ENCODE measurements at places on chromosomes 1 and 21.

- DNase-seq, result no peak
These were observed 35.0 kb upstream of the THEM4 start for GRCh38 chr1:151944126-151944856.

- no peak for DNase-seq
These were observed 735 bp downstream of the NBL1 start for GRCh38 chr1:19644681-19645410.

DNA sequence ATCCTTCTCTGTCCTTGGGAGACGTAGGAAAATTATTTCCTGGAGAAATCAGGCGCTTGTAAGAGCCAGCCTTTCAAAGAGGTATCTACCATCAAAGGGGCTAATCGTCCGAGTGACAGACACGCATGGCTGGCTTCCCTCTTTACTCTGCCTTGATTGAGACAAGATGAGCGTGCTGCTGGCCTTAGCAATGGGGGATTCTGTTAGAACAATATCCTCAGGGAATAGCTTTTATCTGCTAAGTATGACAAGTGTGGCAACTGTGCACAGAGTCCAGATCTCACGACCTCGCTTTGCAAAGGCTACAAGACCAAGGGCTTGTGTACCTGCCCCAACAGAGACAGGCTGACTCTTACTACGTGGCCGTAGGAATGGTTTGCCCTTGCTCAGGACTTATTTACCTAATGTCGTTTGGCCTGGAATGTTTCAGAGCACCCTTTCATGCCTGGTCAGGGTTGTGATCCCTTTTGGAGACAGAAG is 417.1 kb downstream of the KIF26B start:
- no peak for DNase-seq

DNA sequence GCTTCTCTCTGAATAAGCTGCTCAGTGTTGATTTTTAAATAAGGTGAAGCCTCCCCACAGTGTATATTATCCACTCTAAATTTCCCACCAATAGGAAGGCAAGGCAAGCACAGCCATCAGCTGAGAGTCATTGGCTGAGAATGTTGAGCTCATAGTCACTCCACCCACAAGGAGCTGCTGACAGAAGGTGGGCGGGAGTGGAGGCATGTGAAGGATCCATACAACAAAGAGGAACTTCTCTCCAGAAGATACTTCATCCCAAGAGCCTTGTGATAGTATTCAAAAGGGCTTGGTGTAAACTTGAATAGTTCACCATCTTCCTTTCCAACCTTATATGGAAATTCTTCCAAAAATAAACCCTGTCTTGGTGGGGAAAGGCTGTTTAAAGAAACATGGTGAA is 42.8 kb downstream of the SAMD13 start:
- no peak for DNase-seq

DNA sequence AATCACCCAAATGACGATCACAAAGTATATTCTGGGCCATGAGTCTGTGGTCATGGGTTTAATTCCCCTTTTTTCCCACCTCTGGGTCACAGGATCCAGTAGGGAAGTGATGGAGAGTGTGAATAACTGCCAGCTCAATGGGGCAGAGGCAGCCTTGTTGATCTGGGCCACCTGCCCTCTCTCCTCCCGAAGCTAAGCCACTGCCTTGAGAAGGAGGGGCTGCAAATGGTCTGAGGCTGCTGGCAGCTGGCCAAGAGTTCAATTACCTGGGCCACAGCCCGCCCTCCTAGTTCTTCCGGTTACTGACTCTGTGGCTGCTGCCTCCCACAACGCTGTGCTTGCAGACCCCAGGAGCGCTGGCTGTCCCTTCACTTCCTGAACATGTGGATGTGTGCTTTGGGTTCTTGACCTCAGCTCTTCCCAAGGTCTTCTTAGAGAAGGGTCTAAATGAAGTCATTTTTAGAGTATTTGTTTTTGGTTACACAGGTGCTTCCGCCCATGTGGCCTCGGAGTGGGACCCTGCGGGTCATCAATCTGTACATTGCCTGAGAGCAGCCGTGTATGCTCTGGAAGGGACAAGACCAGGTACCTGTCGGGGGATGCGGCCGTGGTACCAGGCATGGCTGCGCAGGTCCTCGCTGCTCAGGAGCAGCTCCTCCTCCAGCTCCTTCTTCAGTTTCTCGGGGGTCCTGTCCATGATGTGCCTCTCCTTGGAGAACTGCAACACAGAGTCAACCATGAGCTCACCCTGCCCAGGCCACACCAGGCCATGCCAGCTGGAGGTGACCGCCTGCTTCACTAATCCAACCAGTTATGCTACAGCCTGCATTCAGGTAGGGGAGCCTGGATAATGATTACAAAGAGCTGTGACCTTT is 89.7 kb downstream of the BCAR3 start:
- DNase-seq, result no peak

- no peak for DNase-seq
These were observed 7.6 kb upstream of the RASAL2 start for GRCh38 chr1:178086294-178086693.

DNA sequence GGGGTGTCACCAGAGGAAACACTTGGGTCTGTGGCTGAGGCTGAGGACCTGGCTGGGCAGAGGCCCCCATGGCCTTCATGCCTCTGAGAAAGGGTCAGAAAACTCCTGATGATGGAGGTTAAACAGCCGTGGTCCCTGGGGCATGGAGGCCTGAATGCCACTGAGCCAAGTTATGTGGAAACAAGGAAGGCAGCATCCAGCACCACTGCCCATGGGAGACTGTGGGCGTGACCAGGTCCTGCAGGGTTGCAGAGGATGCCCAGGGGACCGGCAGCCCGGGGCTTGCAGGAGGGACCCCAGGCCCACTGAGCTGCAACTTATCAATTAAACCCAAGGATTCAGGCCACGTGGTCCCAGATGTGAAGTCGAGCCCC is 18.9 kb upstream of the COL6A2 start:
- no peak for DNase-seq

GRCh38 chr1:189654906-189655305 is 822.8 kb downstream of the BRINP3 start:
- DNase-seq, result no peak

DNA sequence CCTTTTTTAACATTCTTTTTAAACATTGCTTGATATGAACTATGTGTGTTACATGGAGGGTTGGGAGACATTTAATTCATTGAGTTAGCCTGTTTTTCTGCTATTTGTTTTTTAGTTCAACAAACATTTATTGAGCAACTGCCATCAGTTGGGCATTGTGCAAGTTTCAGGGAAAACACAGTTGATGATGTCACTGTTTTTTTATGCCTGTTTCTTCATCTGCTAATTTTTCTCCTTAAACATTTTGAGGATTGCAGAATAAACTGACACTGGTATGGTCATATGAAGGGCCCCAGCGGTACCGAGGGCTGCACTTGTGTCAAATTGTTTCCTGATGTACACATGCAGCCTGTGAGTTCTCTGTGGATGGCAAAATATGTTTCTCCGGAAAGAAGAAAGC is 253.0 kb downstream of the FGGY start:
- DNase-seq, result no peak

DNA sequence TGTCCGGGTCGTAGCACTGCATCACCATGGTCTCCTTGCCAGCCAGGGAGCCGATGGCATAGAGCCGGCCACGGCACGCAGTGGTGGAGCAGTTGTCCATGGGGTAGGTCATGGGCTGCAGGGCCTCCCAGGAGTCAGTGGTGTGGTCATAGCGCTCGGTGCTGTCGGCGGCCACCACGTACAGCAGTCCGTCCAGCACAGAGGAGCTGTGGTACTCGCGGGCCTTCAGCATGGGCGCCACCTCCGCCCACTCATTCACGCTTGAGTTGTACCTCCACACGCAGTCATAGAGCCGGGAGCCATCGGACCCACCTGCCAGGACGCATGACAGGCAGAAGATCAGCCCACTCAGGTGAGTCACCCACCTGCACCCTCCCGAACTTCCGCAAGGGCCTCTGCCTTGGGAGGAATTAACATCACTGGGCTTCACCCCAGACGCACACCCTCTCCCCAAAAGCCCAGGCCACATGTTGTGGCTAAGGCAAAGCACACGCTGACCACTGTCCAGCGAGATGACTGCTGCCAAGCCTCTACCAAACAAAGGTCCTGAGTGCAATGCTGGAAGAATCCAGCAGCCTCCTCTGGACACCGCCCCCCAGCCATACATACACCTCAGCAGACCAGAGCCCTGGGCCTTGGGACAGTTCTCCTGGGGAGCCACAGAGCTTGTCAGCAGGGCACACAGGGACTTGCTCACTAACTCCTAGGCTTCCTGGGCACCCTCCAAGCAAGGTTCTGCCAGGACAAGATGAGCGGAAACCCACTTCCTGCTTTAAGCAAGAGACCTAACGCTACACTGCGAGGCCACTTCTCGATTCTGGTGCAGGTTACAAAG is 3.3 kb downstream of the KLHL21 start:
- DNase-seq, result no peak

GRCh38 chr21:31973402-31973944 is 100.7 kb downstream of the HUNK start:
- DNase-seq, result no peak

GRCh38 chr1:233704170-233704897 is 90.4 kb downstream of the KCNK1 start:
- DNase-seq, result no peak

DNA sequence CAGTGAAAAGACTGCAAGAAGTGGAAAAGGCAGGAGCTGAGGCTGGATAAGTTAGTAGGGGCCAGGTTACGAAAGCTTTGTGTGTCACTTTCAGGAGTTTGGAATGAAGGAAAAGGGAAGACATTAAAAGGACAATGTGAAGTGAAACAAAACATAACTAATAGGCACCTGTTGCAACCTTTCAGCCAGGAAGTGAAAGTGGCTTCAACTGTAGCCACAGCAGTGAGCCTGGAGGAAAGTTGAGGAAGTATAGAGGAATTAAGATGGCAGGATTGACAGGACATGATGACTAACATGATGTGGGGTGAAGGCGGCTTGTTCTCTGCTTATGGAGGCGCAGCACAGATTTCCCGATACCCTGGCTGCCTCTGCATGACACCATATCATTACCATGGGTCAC is 68.9 kb downstream of the C4BPA start:
- no peak for DNase-seq

- DNase-seq, result no peak
These were observed 139.8 kb downstream of the NCAM2 start for GRCh38 chr21:21137986-21138385.

- DNase-seq, result no peak
These were observed 797 bp downstream of the CC2D1B start for GRCh38 chr1:52365071-52365745.

DNA sequence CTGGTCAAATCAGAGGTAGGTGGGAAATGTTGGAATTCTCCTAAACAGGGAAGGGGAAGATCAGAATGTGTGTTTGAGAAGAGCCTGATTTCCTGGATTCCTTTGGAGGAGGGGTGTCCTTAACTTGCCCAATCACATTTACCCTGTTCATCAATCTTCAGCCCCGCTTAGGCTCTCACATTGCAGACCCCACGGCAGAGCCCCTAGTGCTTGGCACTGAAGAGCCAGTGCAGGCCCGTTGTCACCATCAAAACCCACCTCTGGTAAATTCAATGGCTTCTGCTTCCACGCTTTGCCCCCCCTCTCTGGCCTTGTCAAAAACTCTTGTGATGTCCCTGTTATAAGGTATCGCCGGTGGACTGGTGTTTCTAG is 2.3 kb downstream of the AGPAT3 start:
- DNase-seq, result no peak

GRCh38 chr1:68705466-68705865 is 208.6 kb upstream of the DEPDC1 start:
- no peak for DNase-seq

DNA sequence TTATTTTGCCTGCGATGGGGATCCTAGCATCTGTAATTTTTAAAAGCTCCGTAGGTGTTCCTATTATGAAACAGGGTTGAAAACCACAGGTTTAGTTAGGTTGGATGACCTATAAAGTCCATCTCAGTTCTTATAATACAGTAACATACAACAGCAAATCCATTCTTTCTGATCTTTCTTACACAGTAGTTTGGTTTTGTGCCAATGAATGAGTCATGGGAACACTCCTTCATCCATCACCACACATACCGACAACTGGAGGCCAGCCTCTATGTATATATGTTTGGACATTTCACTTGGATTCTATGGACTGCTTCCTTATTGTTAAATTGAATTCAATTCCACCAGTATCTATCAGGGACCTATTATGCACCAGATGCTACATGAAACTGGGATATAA is 118.4 kb upstream of the L1TD1 start:
- DNase-seq, result peak; percentile 41

DNA sequence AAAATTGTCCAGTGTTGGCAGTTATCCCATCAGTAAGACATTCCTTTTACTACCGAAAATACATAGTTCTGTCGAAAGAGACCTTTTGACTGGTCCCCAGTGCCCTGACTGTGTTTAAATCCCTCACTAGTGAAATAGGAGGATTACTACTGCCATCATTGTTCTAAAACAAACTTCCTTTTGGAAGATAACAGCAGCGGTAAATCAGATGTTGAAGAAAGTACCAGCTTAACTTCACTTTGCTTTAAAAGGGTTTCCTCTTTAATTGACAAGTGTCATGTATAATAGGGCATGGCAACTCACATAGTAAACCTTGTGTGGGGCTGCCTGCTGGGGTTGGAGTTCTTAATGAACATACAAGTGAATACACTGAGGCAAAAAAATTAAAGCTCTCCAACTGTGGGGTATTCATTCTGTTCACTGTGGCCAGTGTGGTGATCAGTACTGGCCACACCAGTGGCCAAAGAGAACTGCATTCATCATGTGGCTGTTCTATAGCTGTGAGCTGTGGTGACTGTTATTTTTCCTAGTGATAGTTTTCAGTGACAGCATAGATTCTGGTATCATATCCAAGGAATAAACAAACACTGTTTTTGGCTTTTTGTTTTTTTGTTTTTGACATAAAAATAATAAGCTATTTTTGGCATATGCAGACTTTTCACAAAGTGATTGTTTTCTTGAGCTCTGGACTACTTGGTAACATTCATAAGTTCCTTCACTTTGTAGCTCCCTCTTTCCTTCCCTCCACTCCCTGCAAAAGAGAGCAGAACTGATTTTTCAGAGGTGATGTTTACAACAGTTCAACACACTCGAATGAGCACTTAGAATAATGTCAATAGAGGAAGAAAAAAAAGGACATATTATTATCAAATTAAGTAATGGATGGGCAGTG is 74.5 kb downstream of the NFIA start:
- DNase-seq, result no peak

GRCh38 chr1:168437821-168438220 is 106.0 kb downstream of the XCL2 start:
- DNase-seq, result no peak

GRCh38 chr21:23809573-23809972 is 1797.7 kb downstream of the MRPL39 start:
- no peak for DNase-seq
